ENCODE measurements at places on chromosomes 1 and 21.
A peak's percentile ranks its signal among the peaks of the same experiment; 100 is the strongest.

DNA sequence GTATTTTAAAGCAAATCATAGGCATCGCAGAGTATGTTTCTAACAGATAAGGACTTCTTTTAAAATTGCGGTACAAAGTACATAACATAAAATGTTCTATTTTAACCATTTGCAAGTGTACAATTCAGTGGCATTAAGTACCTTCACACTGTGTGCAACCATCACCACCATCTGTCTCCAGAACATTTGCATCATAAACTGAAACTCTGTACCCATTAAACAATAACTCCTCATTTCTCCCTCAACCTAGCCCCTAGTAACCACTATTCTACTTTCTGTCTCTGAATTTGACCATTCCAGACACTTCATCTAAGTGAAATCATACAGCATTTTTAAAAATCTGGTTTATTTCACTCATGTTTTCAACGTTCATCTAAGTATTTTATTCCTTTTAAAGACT is 16.6 kb upstream of the ATF3 start:
- DNase-seq: no peak

DNA sequence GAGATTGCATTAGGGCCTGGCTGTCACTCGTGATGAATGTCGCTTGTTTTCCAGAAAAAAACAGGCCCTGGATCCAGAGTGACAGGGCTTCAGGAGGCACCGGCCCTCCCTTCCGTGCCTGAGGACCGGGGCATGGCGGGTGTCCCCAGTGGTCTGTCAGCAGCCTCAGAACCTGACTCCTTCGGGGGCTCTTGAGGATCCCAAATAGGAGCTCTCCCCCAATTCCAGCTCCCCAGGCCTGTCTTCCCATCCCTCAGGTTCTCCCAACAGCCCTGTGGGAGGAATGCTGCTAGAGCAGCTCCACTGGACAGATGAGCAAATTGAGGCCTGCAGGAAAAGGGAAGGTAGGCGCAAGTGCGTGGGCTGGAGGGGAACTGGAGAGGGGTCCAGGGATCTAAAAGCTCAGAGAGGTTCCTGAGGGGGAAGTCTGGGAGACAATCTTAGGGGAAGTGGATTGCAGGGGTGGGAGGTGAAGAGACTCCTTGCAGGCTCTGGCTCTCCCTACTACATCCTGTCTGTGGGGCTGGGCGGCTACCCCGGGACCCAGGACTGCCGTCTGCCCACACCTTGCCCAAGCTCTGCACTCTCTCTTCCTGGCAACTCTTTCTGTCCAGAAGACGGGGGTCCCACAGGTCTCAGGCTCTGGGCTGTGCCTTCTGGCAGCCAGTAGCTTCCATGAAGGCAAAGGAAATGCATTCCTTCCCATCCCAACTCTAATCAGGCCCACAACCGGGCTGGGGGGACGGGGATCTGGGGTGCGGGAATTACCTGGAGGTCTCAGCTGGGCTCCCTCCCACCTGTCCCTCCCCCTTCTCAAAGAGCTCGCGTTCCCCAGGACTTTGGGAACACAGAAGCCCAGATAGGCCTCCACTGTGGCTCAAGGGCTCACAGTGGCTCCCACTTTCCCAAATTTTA is 105.7 kb upstream of the CASZ1 start:
- no peak for DNase-seq

- peak; percentile 24 for DNase-seq
Measured at GRCh38 chr1:181324797-181325616, 158.3 kb upstream of the CACNA1E start.

DNA sequence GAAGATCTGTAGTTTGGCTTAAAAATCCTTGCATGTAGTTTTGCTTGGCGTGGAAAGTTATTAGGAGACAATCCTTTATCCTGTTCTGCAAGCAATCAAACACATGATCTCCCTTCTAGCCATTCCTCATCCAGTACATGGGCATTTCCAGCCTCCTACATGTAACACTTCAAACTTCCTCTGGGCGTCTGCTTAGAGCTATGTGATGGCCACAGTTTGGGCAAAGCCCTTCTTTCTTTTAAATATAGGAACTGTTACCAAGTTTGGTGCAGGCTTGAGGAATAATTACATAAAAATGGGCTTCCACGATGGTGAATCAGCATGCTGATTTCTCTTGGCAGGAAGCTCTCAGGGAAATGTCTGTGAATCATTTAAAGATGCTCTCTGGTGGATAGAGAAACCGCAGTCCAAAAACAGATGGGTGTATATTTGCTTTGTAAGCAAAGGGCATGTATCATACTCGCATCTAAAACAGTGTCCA is 176.9 kb upstream of the FMN2 start:
- no peak for DNase-seq

DNA sequence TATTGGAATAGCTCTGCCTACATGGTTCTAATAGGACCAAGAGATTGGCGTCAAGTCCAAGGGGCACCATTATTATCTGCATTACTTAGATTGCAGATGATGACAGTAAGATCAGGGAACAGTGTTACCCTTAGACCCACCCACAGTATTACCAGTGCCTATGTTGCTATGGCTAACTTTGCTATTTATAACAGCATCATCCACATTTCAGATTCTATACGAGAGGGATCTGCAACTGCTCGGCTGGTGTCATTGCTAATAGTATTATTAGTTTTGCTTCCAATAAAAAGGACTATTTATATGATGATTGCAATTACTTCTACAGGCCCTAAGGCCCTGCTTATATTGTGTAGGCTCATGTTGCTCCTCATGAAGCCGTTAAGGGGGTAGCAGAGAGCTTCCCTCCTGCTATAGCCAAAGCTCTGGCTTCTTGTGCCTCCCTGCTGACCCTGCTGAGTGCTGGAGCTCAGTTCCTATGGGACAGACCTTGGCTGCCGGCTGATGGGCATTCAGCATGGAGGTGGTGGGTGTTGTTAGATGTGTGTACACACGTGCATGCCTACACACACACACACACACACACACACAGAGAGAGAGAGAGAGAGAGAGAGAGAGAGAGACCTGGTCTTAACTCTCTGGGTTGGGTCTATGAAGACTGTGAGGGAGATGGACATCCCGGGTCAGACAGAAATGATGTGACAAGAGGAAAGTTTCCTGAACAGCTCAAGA is 1.3 kb downstream of the BCAN start:
- DNase-seq: no peak

GRCh38 chr1:221704306-221704705 is 37.6 kb downstream of the DUSP10 start:
- DNase-seq: no peak

- DNase-seq: no peak
Measured at GRCh38 chr1:119647228-119647733, 785 bp downstream of the ZNF697 start.

GRCh38 chr21:33425825-33426224 is 22.6 kb downstream of the IFNGR2 start:
- no peak for DNase-seq

GRCh38 chr1:231106347-231106746 is 55.5 kb upstream of the TRIM67 start:
- no peak for DNase-seq

- DNase-seq: no peak
Measured at GRCh38 chr1:228646717-228647522, 88.4 kb upstream of the RHOU start.

GRCh38 chr1:1200876-1201810 is 5.2 kb downstream of the TNFRSF18 start:
- DNase-seq: peak; percentile 74

DNA sequence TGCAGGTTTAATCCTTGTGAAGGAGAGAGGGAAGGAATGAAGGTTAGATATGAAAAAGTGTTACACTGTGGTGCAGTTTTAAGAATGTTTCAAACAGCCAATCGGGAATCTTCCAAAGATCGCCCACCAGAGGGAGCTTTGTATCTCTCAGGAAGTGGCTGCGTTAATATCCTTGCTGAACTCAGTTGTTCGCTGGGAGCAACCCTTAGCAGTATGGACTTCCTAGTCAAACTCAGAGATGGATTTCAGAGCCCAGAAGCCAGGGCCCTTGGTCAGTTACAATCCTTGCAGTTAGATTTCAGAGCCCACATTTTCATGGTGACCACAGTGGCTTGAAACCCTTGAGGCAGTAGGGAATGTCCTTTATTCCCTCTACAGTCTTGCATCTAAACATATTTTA is 136.2 kb downstream of the NTNG1 start:
- DNase-seq: no peak

- no peak for DNase-seq
Measured at GRCh38 chr1:206809504-206810084, 37.3 kb upstream of the IL10 start.
